NCI-H460 (cell line): ENCODE measurements at places on chromosomes 5 and 9. TPM values are rescaled to one million over a fixed set of nuclear protein-coding genes. Genes with fewer than 3 reads are reported as not detected.

- no peak for DNase-seq
Measured at GRCh38 chr5:133249593-133249992, 197.8 kb downstream of the HSPA4 start.

The KCNV2 gene
- not detected in 2 replicates for total RNA-seq

- DNase-seq: no peak
Measured at GRCh38 chr5:170475294-170476000, 28.4 kb upstream of the KCNIP1 start.

The PRPF4 gene
- total RNA-seq: 51.0 and 51.7 TPM in 2 replicates

- no peak for DNase-seq
Measured at GRCh38 chr9:112754578-112754977, 4.0 kb downstream of the SNX30 start.

The MARCOL gene
- 2.3 and 3.8 TPM in 2 replicates for total RNA-seq

The SLC36A3 gene
- total RNA-seq: not detected in 2 replicates

GRCh38 chr9:108874058-108874788 is 12.2 kb downstream of the ACTL7A start:
- DNase-seq: no peak

- peak; percentile 91 for DNase-seq
Measured at GRCh38 chr9:109033941-109034700, 20.8 kb upstream of the CTNNAL1 start.

- no peak for DNase-seq
Measured at GRCh38 chr5:120779674-120780073, 315.6 kb downstream of the PRR16 start.

DNA sequence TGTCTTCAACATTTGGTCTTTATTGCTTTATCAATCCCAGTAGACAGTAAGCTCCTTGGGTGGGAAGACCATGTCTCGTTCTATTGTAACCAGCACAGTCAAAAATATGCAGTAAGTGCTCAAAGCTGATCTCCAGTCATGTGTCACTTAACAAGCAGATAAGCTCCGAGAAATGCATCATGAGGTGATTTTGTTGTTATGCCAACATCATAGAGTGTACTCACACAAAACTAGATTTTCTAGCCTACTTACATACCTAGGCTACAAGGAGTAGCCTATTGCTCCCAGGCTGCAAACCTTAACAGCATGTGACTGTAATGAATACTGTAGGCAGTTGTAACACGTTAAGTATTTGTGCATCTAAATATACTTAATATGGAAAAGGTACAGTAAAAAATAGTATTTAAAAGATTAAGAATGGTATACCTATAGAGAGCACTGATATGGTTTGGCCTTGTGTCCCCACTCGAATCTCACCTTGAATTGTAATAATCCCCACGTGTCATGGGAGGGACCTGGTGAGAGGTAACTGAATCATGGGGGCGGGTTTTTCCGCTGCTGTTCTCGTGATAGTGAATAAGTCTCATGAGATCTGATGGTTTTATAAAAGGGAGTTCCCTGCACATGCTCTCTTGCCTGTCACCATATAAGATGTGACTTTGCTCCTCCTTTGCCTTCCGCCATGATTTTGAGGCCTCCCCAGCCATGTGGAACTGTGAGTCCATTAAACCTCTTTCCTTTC is 39.8 kb upstream of the PCSK5 start:
- DNase-seq: no peak
